Right forelimb (tissue), 1 donor: ENCODE measurements at places on chromosomes 2 and 18.
A peak's percentile ranks its signal among the peaks of the same experiment; 100 is the strongest.

- DNase-seq: no peak
Measured at GRCh38 chr2:64751286-64752260, 97.9 kb upstream of the SERTAD2 start.

DNA sequence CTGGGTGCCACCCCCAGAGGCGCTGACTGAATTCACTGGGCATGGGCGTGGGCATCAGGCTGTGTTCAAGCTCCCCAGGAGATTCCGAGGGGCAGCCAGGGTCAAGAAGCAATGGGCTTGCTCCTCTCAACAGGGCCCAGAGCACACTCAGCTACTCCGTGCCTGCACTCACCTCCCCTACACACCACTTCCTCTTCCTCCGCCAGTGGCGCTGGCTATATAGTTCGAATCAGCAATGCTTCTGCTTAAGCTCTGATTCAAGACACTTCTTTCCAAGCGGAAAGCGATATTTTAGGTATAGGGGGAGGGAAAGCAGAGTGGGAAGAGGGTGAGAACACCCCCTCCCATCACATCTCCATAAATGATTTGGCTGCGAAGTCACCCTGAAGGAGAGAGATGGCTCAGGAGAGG, 42.1 kb downstream of the CRACDL start:
- DNase-seq: peak; percentile 38

GRCh38 chr2:15553951-15554350, 7.2 kb downstream of the NBAS start:
- no peak for DNase-seq

- DNase-seq: no peak
Measured at GRCh38 chr18:10138719-10139118, 224.9 kb downstream of the VAPA start.

GRCh38 chr2:221444106-221444505, 128.0 kb downstream of the EPHA4 start:
- no peak for DNase-seq

- DNase-seq: no peak
Measured at GRCh38 chr2:19598971-19599370, 240.5 kb upstream of the OSR1 start.

- peak; percentile 92 for DNase-seq
Measured at GRCh38 chr2:231642631-231643494, 50.2 kb downstream of the TEX44 start.

- no peak for DNase-seq
Measured at GRCh38 chr2:157894694-157895435, 18.7 kb upstream of the ACVR1 start.

DNA sequence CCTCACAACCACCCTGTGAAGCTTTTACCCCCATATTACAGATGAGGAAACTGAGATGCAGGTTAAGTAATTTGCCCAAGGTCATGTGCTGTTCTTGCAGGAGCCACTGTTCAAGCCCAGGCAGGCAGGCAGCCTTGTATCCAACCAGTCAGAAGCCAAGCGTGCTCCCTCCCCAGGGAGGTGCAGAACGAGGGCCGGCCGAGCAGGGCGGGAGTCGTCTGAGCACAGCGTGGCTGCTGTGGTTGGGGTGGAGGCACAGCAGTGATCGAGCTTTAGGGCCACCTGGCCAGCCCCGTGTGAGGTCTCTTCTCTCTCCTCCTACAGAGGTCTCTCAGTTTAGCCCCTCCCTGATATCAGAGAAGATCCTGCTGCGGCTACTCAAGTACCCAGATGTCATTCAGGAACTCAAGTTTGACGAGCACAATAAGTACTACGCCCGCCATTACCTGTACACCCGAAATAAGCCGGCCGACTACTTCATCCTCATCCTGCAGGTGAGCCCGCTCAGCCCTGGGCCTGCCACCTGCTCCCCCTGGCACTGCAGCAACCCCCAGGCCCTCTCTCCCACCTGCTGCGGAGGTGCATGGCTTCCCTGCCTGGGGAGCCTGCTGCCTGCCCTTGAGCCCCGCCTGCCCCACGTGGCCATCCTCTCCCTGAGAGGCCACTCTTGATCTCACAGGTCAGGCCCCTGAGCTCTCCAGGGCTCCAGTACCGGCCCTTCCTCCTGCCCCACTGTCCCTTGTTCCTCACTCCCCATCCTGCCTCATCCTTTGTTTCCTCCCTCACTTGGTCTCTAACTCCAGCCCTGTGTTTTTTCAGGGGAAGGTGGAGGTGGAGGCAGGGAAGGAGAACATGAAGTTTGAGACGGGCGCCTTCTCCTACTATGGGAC, 17.1 kb upstream of the CNNM3 start:
- DNase-seq: no peak

DNA sequence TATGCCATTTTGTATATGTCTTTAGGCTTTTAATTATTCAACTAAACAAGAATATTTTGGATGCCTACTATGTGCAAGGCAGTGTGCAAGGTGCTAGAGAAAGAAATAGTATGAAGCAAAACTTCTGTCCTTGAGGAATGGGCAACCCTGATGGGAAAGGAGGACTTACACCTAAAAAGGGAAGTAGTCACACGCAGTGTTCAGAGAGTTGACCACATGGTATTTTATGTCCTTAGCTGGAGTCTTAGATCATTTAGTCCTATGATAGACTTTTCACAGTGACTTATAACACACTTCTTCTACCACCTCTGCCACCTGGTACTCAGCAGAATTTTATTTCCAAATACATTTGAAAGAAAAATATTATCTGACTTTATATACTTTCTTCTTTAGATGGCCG, 291.6 kb downstream of the PLCL1 start:
- DNase-seq: no peak

- DNase-seq: no peak
Measured at GRCh38 chr2:32011485-32011960, 715 bp upstream of the MEMO1 start.

DNA sequence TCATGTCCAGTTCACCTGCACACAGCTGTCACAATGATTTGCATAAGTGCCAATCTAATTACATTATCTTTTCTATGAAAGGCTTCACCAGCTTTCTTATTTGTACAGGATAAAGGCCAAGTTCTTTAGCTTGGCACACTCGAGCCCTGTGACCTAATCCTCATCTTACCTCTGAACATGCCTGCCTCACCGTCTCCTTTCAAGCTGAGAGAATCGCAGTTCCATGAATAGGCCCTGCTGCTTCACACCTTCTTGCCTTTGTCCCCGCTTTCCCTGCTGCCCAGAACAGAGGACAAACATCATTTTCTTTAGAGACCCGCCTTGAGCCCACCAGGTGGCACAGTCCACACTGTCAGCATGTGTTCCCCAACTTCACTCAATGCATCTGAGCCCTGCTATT, 1094.7 kb downstream of the BCL11A start:
- no peak for DNase-seq

DNA sequence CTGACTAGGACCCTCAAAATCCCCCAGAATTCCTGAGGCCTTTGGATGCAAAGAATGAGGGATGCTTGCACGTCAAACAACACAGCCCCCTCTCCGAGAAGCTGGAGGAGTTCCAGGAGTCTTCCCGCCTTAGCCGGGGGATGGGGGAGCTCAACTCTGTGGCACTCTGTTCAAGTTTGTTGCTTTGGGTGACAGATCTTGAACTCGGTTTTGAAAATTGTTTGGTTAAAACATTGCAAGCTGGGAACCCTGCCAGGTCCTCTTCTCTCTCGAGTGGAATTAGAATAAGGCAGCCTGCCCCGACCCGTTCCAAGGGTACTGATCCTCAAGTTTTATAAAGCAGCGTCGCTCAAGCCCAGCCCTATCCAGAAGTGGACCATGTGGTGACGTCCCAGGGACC, 244.1 kb downstream of the LOXHD1 start:
- DNase-seq: no peak

GRCh38 chr2:124325667-124326440, 300.8 kb downstream of the CNTNAP5 start:
- no peak for DNase-seq

DNA sequence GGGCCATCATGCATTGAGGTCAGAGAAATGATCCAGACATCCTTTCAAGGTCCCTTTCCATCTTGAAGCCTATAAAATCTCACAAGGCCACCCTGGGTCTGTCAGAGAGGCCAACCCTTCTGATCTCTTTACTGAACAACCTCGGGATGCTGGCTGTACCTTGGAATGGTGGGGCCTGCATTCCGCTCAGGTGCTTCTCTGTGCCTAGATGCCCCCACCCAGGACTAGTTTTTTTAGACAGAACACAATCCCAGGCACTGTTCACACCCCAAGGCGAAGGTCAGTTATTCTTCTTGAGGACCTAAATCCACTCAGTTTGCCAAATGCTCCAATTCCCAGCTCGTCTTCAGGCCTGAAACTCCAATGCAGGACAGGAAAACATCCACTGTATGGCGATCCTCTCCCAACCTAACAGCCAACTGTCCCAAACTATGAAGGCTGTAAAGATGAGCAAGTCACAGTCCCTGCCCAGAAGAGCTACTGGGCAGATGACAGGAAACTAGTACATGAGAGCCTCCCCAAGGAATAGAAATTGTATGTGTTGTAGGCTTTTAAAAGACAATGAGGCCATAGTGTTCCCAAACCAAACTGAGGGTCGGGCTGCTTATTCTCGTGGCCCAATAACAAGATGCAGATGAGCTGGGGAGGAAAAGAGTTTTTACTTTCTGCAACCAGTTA, 154.4 kb upstream of the ACAA2 start:
- DNase-seq: no peak

GRCh38 chr2:135893374-135893794, 17.1 kb upstream of the MCM6 start:
- no peak for DNase-seq

GRCh38 chr2:101818531-101819451, 121.3 kb downstream of the MAP4K4 start:
- no peak for DNase-seq

DNA sequence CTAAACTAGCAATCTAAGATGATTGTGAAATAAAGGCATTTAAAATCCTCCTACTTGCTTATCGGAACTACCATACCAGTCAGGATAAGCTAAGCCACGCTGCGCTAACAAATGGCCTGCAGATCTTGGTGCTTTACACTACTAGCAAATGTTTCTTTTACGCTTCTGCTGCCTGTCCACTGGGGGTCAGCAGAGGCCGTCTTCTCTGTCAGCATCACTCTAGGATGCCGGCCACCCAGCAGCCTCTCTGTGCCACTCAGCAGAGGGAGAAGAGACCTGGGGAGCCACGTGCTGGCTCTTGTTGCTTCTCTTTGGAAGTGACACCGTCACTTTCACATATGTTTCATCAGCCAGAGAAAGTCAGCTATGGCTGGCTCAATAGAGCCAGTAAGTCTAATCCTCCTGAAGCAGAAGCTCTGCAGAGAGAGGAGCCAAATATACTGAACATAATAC, 36.6 kb downstream of the COPS8 start:
- peak; percentile 66 for DNase-seq
